Activated naive CD8-positive, alpha-beta T cell treated with anti-CD3 and anti-CD28 coated beads, Interleukin-2, amount 50 U/mL, for 24 hours (primary cell): ENCODE measurements at places on chromosomes 6 and 20.

GRCh38 chr6:30612687-30613248, 4.3 kb downstream of the PPP1R10 start:
- DNase-seq = no peak

GRCh38 chr20:1809131-1809572, 86.1 kb upstream of the SIRPA start:
- DNase-seq = no peak

DNA sequence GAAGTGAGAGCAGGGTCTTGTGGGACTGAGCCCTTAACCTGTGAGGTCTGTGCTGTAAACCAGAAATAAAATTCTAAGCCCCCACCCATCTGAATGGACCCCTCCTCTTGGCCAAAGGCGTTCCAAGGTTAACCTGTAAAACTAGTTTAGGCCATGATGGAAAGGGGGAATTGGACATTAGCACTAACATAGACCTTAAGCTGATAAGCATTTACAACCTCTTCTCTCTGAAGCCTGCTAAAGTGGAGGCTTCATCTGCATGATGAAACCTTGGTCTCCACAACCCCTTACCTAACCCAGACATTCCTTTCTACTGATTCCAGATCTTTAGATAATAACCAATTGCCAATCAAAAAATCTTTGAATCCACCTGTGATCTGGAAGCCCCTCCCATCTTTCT, 25.8 kb downstream of the PIGT start:
- DNase-seq = no peak

DNA sequence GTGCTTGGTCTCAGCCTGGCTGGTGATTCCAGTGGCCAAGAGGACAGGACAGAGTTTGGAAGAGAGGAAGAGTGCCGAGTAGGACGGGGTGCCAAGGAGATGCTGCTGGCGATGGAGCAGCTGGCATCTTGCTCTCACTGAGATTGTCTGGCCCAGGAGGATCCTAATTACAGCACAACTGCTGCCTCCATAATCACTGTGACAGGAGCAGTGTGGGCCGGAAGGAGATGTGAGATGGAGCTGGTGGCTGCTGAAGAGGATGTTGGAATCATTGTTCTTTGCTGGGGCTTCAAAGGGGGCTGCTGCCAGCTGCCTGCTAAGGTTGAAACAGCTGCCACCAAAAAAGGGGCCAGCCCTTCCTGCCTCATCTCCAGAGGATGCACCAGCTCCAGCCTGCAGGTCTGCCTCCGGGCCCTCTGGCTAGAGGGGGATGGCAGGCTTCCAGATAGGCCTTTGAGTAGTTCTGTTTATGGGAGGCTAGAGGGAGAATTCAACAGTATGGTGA, 214.4 kb downstream of the RNF144B start:
- DNase-seq = no peak

- no peak for DNase-seq
These were observed 23.5 kb upstream of the EDN3 start for GRCh38 chr20:59276938-59277337.

DNA sequence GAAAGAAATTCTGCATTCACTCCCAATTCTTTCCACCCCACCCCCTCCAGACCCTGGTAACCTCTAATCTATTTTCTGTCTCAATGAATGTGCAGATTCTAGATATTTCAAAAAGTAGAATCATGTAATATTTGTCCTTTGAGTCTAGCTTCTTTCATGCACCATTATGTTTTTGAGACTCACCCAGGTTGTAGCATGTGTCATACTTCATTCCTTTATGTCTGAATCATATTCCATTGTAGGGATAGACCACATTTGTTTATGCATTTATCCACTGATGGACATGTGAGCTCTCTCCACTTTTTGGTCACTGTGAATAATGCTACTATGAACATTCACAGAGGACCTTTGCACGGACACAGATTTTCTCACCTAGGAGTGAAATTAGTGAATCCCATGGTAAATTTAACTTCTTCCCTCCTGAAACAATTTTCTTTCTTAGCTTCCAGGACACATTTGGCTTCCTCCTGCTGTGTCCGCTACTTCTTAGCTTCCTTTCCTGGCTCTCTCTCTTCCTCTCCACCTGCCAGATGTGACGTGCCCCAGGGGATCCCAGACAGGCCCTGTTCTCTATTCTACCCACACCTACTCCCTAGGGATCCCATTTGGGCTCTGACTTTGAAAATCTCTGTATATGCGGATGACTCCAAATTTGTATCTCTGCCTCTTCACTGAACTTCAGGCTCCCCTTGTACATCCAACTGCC, 24.1 kb upstream of the ARFGEF2 start:
- no peak for DNase-seq

DNA sequence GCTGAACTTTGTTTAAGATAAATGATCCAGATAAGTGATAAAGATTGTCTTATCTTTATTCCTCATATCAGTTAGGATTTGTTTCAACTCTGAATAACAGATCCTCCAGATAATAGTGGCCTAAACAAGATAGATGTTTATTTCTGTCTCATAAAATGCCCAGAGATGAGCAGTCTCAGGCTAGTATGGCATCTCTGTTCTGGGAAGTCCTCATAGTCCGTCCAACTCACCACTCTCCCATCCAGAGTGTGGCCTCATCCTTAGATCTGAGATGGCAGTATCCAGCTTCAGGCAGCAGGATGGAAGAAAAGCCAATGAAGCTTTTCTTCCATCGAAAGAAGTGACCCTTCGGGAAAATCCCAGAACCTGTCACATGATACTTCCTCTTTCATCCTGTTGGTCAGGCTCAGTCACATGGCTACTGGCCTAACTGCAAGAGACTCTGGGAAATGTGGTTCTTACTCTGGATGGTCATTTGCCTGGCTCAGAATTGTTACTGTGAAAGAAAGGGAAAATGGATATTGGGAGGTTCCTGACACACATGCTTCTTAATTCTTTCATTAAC, 29.4 kb upstream of the TAGAP start:
- no peak for DNase-seq

- no peak for DNase-seq
These were observed 4.3 kb downstream of the LAMP5 start for GRCh38 chr20:9518576-9519175.

DNA sequence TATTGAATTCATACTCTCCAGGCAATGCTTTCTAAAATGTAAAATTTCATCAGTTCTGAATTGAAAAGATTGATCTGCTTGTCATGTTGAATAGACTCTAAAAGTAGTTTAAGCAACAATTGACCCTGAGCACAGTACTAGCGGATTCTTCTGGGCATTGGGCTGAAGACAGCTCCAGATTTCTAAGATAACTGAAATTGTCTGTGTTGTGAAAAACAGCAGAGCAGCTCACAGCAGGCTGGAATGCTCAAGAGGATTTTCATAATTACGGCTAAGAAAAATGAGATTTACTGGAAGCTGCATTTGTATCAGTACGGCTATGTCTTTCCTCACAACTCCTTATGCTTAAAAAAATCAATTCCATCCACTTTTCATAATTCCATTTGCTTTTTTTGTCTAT, 373.7 kb downstream of the HACE1 start:
- DNase-seq = no peak

GRCh38 chr6:21111093-21111725, 482.3 kb upstream of the SOX4 start:
- DNase-seq = no peak

DNA sequence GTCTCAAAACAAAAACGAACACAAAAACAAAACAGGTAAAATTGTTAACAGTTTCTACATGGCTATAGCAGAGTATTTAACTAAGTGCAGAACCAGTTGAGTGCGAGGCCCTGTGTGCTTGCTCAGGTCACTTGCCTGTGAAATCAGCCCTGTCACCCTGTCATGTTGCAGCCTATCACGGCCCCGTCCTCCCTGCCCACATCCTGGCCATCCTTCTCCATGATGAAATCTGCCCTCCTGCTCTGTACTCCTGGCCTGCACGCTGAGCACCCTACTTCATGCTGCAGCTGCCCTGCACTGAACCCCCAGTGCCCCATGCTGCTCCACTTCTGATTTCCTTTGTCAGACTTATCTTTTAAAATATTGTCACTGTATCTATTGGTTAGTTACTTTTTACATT, 62.4 kb downstream of the DTD1 start:
- no peak for DNase-seq

DNA sequence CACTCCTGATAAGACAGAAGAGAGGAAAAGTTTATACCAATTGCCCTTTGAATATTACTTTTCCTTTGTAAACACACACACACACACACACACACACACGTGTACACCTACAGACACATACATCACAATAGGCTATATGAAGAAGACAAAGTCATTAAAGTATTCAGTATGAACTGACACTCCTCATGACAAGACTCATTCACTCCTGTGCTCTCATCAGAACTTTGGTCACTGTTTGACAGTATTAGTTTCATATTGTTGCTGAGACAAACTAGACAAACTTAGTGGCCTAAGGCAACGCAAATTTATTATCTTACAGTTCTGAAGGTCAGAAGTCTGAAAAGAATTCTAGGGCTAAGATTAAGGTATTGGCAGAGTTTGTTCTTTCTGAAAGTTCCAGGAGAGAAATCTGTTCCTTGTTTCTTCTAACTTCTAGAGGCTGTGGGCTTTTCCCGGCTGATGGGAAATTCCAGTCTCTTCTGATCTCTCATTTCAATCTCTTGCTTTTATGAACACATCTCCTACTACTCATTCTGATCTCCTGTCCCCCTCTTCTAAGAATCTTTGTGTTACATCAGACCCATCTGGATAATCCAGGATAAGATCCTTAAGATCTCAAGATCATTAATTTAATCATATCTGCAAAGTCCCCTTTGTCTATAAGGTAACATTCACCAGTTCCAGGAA, 171.3 kb downstream of the HACE1 start:
- no peak for DNase-seq

DNA sequence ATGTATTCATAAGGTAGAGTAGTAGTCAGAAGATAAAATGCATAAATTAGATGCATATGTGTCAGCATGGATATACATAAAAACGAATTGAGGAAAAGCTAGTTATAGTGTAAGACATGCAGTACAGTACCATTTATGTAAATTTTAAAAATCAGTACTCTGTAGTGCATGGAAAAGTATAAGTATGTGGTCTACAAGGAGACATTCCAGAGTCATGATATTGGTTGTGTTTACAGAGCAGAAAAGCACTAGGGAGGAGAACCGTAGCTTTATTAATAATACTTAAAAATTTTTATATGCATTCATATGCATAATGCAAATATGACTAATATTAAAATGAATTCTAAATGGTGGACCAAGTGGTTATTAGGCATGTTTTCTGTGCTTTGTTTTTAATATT, 220.0 kb downstream of the ZFAND3 start:
- no peak for DNase-seq

- DNase-seq = no peak
These were observed 53.0 kb downstream of the SASH1 start for GRCh38 chr6:148395583-148396101.

GRCh38 chr20:36815454-36816091, 42.0 kb upstream of the DSN1 start:
- DNase-seq = no peak

- no peak for DNase-seq
These were observed 20.6 kb upstream of the LAMP5 start for GRCh38 chr20:9493803-9494202.

GRCh38 chr6:168407842-168408241, 33.1 kb upstream of the SMOC2 start:
- DNase-seq = no peak

DNA sequence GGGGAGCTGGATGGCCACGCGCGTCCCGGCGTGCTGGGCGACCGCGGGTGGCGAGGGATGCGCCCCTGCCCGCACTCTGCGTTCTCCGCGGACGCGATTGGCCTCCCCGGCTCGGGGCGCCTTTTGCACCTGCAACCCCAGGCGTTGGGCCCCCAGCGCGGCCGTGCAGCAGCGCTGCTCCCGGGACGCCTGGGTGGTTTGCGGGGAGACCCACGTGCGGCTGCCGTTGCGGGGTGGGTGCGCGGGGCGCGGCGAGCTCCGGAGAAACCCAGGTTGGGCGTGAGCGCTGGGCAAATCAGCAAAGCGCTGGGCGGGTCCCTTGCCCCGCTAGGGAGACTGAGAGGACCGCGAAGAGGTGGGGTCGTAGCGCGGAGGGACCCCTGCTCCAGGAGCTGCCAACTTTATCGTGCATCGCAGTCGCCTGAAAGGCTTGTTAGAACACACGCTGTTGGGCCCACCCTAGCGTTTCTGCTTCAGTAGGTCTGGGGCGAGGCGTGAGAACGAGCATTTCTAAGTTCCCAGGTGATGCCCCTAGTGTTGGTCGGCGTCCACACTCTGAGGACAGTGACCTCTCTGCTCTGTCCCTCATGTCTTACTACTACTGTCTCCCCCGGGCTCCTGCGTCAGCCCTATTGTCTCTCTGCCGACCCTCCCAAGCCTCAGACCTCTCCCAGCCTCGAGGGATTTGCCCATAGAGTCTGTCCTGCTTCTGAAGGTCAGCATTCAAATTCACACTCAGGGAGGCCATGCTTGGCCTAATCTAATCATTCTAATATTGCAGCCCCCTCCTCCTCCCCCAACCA, 538 bp upstream of the ZFP64 start:
- DNase-seq = peak; percentile 51

- no peak for DNase-seq
These were observed 237.6 kb downstream of the MMUT start for GRCh38 chr6:49225471-49225870.

GRCh38 chr6:170290296-170291128, at the start of gene DLL1:
Gene DLL1 (minus strand): TSS chr6:170291078. CDS start chr6:170290139, 939 bp downstream.
- DNase-seq = peak; percentile 46

DNA sequence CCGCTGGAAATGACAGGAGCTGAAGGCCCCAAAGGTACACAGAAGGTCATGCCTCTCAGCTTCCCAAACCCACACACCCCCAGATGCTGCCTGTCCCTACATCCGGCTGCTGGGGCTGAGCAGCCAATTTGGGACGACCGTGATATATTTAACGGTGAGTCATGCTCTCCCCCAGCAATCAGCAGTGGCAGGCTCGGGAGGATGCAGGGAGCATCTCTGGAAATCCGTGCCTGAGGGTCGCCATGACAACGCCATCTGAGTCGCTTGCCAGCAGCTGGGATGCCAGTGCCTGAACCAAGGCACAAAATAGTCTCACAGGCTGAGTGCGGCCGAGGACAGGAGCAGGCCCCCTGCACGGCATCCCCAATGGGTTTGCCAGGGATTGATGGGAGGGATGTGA, 57.9 kb downstream of the KCNB1 start:
- DNase-seq = no peak

DNA sequence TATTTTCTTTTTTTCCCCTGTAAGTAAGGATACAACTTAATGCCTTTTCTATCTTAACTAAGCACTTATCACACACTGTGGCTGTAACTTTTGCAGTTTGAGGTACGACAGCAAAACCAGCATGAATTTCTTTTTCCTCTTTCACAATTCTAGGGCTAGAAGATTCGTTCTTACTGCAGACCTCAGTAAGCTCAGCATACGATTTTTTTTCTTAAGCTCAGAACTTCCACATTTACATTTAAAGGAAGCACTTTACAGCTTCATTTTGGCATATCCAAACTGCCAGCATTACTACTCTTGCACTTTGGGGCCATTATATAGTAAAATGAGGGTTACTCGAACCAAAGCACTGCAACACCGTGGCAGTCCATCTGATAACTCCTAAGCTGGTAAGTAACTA, 889 bp upstream of the CHMP4B start:
- no peak for DNase-seq

GRCh38 chr20:14332866-14333265, 4.5 kb downstream of the FLRT3 start:
- DNase-seq = no peak

GRCh38 chr6:158284876-158285655, 27.2 kb upstream of the TULP4 start:
- DNase-seq = no peak
